ENCODE measurements at places on chromosomes 11 and 22.

GRCh38 chr11:46389450-46390330 is 1.9 kb downstream of the CHRM4 start:
- DNase-seq = peak; percentile 87

DNA sequence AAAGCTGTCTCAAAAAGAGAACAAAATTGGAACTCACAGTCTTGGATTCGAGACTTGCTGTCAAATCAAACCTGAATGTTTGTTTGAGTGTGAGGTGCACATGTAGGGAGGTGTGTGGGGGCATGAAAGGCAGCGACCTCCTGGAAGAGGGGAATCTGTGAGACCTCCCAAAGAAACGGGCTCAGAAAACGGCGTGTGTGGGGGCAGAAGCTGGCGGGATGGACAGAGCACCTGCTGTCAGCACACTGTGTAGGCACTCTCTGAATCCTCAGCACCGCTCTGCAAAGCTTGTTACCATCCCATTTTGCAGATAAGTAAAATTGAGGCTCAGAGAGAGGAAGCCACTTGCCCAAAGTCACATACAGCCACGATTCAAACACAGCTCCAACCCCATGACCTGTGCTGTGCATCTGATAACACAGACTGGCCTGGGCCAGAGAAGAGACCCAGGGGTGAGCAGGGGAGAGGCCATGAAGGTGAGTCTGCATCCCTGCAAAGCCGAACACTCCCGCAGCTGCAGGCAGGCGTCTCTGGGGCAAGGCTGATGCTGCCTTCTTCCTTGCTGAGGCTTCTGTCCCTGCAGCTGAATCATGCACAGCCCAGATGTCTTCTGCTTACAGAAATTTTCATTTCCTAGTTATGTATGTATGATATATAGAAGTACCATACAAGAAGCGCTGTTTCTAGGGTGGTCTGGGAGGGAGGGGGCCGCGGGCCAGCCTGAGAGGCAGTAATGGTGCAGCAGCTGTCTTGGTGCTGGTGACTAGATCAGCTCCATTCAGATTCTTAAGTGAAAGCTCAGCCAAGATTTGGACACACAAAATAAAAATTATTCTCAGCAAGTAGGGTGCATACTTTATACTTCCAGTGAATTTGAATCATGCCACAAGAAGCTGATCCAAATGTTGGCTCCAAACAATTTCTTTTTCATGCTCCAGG is 67.3 kb upstream of the SHISAL1 start:
- no peak for DNase-seq

DNA sequence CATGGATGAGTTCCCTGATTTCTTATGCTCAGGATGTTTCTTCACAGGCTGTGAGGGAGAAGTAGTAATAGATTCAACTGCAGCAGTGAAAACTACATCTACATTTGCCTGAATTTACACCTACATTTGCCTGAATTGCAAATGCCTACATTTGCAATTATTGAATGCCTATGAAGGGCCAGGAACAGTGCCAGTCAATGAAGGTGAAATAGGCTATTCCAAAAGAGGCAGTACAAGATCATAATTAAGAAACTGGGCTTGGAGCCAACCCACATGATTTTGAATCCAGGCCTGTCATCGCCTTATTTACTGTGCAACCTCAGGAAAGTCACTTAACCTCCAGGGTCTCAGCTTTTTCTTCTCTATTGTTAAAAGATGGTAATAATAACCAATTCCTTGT is 1353.3 kb downstream of the FAM181B start:
- DNase-seq = peak; percentile 22

- peak; percentile 50 for DNase-seq
These were observed 79.0 kb downstream of the MICAL3 start for GRCh38 chr22:17945156-17945887.

DNA sequence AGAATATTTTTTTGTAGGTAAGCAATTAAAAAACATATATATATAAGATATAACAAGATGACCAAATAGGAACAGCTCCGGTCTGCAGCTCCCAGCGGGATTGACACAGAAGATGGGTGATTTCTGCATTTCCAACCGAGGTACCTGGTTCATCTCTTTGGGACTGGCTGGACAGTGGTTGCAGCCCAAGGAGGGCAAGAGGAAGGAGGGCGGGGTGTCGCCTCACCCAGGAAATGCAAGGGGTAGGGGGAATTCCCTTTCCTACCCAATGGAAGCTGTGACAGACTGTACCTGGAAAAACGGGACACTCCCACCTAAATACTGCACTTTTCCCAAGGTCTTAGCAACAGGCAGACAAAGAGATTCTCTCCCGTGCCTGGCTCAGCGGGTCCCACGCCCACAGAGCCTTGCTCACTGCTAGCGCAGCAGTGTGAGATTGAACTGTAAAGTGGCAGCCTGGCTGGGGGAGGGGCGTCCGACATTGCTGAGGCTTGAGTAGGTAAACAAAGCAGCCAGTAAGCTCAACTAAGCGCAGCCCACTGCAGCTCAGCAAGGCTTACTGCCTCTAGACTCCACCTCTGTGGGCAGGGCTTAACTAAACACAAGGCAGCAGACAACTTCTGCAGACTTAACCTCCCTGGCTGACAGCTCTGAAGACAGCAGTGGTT is 163.8 kb downstream of the CWF19L2 start:
- DNase-seq = no peak

DNA sequence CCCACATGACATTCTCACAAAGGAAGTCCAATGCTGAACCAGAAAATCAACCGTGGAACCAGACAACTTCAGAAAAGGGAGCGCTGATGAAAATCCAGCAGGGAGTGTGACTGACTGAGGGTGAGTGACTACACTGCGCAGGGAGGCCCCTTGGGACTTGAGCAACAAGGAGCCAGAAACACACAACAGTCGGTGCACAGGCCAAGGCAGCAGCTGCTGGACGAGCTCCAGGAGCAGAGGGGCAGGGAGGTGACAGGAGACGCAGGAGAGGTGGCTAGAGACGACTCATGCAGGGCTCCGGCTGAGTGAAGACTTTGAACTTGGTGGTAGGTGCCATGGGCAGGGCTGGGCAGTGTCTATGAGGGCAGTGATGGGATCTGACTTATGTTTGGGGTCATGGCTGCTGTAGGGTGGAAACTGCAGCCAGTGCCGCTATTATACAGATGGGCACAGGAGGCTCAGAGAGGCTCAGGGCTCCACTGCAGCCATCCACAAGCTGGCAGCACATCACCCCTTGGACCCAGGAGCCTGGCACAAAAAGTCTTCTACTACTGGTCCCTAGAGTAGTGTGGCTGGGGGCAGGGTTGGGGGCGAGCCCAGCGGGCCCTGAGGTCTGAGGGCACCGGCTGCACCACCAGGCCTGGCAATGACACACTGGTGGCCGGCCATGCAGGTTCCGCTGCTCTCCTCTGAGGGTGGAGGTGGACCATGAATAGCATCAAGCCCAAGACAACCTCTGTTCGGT is 10.3 kb upstream of the FADD start:
- no peak for DNase-seq

DNA sequence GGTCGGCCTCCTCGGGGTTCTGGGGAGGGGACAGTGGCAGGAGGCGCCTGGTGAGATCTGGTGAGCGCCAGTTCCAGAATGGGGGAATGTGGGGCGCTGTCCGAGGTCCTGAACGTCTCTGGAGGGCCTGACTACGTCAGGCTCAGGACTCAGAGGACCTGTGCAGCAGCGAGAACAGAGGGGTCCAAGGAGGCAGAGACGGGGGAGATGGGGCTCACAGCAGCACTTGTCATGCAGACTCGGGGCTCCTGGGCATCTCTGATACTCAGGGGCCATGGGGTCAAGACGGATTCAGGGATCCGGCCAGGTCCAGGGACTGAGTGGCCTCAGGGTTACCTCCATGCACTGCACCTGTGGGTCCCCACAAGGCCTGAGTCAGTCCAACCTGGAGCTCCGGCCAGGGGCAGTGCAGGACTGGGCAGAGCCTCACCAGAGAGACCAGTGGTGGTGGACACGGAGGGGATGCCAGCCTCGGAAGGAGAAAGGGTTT is 92.2 kb downstream of the BRD1 start:
- DNase-seq = no peak

DNA sequence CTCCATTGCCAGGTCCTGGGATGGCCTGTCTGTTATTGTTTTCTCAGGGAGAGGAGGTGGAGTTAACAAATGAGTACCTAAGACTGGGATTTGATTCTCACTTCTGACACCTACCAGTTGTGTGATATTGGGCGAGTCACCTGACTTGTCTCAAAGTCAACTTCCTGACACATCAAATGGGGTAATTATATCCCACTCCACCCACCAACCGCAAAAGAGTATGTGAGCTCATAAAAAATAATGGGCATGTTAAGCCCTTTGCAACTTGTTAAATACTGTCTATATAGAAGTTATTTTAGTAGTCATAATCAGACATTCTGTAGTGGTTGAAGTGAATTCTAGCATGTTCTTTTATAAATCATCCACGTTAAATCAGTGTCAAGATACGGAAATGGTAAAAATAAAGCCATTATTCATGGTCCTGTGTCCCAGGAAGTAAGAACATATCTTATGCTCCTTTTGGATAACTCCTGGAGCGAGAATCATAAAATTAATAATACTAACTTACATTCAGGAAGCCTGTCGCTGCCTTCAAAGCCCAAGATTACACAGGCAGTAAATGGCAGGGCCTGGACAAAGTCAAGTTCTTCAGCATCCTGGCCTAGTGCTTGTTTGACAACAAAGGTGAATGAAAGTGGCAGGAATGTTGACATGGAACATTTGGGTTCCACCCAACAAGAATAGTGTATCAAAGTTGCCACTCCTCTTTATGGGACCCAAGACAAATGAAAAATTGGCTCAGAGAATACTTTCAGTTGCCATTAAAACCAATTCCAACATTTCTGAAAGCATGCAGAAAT is 54.3 kb downstream of the SYTL2 start:
- DNase-seq = no peak

- DNase-seq = no peak
These were observed 21.6 kb upstream of the OR6X1 start for GRCh38 chr11:123775715-123776549.

- no peak for DNase-seq
These were observed 120.9 kb downstream of the FEZ1 start for GRCh38 chr11:125375146-125375545.

GRCh38 chr22:24398409-24398808 is 29.0 kb upstream of the ADORA2A start:
- no peak for DNase-seq

GRCh38 chr11:119652907-119653659 is 75.9 kb downstream of the NECTIN1 start:
- DNase-seq = no peak

GRCh38 chr11:117180661-117181585 is 2.4 kb downstream of the SIDT2 start:
- DNase-seq = peak; percentile 51

GRCh38 chr11:36757075-36757474 is 159.0 kb upstream of the RAG2 start:
- DNase-seq = no peak

GRCh38 chr11:21988477-21988876 is 204.4 kb upstream of the ANO5 start:
- peak; percentile 54 for DNase-seq

- DNase-seq = no peak
These were observed 129.5 kb upstream of the SORL1-AS1 start for GRCh38 chr11:121582296-121582695.

DNA sequence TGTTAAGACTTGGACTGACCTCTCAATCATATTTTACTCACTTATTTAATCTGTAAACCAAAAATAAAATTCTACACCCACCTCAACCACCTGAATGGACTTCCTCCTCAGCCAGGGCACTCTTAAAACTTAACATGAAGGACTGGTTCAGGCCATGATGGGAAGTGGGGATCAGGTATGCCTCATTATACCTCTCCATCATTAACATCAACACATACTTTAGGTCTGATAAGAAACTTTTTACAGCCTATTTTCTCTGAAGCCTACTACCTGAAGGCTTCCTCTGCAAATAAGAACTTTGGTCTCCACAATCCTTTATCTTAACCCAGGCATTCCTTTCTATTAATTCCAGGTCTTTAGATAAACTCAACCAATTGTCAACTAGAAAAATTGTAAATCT is 390.0 kb downstream of the AASDHPPT start:
- DNase-seq = no peak

GRCh38 chr11:42768576-42768975 is 543.2 kb upstream of the API5 start:
- DNase-seq = no peak

DNA sequence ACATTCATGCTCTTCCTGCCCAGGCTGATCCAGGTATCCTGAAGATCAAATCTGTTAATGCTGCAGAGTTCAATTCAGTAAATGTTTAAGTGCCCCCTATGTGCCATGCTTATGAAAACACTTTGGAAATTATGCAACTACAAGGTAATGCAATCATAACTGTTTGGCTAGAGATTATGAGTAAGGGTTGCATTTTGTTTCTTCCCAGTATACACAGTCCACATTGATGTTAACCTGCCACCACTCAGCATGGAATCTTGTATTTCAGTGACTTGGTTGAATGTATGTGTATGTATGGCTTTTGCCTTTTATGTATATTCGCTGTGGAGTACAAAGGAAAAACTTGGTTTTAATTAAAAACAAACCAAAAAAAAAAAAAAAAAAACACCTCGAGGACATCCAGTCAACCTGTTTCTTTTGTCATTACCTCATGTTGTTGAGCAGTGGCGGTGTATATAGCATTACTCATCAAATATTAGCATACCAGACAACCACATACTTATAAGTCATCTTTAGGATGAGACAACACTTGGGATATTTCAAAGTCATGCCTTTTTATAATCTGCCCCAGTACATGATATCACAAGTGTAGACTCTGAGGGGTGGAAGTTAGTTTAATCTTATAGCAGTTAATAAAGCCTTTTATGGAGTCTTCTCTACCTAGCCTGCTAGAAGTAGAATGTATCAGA is 86.1 kb upstream of the HORMAD2 start:
- no peak for DNase-seq

DNA sequence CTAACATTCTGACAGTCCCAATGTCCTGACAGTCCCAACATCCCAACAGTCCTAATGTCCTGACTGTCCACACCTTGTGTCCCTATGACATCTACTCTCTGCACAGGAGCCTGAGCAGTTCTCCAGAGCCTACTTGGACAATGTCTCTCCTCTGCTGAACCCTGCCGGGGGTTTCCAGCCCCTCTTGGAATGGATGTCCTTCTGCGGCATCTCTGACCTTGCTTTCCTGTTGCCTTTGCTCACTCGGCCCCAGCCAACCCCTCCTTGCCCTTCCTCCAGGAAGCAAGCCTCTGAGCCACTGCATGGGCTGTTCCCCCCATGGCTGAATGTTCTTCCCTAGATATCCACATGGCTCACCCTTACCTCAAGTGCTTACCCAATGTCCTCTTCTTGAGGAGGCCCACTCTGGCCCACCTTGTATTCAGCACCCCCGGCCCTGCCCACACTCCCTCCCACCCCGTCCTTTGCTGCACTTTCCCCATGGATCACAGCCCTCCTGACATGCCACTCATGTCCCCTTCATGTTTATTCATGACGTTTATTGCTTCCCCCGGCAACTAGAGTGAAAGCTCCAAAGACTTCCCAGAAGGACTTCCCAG is 59.5 kb downstream of the DHCR7 start:
- DNase-seq = no peak
